ENCODE measurements at places on chromosomes 11 and 22.
A peak's percentile ranks its signal among the peaks of the same experiment; 100 is the strongest.

DNA sequence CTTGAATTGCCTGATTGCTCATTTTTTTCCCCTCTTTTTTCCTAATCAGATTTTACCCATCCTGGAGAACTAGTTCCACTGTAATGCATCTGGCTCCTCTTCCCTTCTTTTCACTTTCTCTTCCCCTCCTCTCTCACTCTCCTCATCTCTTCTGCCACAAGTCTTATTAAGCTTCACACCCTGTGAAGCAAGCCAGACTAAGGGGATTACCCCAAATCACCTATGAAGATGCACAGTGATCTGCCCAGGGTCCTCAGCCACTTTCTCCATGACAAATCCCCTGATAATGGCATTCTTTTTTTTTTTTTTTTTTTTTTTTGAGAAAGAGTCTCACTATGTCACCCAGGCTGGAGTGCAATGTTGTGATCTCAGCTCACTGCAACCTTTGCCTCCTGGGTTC, 11.2 kb downstream of the UBASH3B start:
- no peak for DNase-seq

GRCh38 chr22:31912407-31912743, 32.0 kb upstream of the YWHAH start:
- no peak for DNase-seq

DNA sequence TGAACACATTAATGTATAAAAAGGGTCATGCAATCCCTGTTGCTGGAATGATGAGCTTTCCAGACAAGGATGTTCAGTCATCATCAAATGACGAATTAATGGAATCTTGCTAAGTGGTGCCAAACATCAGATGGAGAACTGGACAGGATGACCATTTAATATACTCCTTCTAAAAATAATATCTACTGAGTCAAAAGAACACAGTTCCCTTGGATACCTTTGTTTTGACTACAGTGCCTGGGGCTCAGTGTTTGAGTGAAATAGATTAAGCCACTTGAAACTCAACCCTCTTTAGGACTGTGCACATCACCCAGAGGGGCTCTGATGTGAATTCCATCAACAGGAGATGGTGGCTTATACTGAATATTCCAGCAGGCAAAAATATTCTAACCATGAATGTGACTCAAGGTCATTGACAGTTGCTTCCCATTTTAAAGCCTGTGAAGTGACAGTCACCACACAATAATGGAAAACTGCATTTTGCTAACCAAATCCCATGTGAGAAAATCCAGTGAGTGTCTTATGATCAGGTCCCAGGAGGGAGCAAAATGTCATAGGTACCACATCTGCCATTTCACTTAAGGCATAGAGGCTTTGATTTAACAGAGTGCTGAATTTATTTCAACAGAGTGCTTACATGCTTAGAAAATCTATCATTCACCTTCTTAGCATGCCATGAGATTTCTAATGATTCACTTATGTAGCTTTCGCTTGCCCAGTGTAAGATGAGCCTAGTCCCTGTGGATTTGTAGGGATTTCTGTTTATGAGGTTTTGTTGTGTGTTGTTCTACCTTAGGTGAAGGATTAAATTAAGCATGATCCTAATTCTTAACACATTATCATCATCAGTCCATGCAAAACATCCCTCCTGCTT, 41.3 kb upstream of the SLN start:
- DNase-seq: no peak

- DNase-seq: no peak
These were observed 57.7 kb upstream of the AMPD3 start for GRCh38 chr11:10397226-10397987.

DNA sequence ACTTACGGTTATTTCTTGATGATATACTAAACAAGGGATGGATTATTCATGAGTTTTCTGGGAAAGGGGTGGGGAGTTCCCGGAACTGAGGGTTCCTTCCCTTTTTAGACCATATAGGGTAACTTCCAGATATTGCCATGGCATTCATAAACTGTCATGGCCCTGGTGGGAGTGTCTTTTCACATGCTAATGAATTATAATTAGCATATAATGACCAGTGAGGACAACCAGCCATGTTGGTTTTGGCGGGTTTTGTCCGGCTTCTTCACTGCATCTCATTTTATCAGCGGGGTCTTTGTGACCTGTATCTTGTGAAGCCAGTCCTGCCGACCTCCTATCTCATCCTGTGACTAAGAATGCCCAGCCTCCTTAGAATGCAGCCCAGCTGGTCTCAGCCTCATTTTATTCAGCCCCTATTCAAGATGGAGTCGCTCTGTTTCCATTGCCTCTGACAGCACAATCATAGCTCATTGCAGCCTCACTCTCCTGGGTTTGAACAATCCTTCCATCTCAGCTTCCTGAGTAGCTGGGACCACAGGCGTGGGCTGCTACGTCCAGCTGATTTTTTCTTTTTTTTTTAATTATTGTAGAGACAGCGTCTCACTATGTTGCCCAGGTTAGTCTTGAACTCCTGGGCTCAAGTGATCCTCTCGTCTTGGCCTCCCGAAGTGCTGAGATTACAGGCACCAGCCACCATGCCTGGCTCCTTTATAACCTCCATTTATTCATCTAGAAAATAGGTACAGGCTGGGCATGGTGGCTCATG, 52.6 kb upstream of the EMID1 start:
- DNase-seq: peak; percentile 82

GRCh38 chr11:57175478-57175877, 6.3 kb upstream of the LRRC55 start:
- DNase-seq: no peak

GRCh38 chr11:120354068-120354467, 17.9 kb downstream of the ARHGEF12 start:
- DNase-seq: no peak

GRCh38 chr11:111707039-111707690, 59.0 kb downstream of the PPP2R1B start:
- no peak for DNase-seq

DNA sequence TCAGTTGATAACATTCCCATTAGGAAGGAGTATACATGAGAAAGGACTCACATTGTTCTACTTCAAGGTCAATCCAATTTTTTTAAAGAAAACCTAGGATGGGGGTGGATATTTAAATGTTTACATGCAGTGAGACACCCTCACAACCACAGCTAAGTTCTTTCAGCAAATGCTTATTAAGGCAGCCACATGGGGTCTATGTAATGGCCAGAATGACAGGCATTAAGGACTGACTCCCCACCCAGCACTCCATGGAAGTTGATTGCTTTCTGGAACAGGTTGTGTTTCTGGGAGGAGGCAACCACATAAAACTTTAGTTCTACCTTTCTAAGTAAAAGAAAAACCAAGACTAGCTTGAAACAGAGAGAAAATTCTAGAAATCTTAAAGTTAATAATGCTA, 662.0 kb upstream of the CCDC90B start:
- DNase-seq: no peak

GRCh38 chr11:3747704-3748103, 49.6 kb downstream of the NUP98 start:
- DNase-seq: peak; percentile 7

DNA sequence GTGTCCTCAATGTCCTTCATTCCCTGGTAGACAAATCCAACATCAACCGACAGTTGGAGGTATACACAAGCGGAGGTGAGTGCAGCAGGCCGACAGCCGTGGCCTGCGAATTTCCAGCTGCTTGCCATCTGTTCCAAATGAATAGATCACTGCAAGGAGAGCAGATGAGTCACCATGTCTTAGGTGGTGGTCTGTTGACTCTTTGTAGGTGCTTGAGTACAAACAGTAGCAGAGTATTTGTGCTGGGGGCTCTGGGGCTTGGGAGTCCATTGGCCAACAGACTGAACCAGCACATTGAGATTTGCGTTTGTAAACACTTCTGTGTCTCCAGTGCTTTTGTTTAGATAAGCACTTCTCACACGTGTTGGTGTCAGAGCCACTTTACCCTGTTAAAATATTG, 21.1 kb downstream of the EIF3L start:
- no peak for DNase-seq

DNA sequence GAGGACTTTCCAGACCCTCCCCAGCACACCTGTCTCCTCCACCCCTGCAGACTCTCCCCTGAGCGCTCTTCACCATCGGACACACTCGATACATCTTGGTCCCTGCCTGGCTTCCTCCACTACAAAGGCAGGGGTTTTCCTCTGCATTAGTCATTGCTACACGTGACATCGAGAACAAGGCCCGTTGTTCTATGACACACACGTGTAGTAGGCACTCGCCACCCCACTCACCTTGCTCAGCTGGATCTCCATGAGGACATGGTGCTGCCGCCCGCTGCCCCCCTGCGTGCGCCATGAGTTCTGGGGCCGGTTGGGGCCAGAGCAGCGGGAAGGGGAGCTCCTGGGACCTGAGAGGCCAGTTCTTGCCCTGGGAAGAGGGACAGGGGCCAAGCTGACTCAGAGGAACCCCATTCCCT, 16.7 kb downstream of the ATG2A start:
- no peak for DNase-seq

DNA sequence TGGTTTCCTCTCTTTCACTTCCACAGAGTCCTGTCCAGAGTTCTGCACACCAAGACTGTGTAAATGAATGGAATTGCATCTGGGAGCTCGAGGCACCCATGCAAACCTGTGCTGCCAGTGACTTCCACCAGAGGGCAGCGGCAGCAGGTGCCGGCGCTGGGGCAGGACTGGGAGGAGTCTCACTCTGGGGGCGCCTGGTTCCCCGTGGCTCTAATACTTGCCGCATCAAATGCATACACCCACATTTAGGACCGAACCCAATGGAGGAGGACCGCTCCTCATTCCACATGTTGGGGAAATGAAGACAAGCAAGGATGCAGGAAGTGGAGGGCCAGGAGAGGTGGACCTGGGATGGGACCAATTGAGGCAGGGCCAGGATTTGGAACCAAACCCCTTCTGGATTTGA, 1.1 kb upstream of the CD6 start:
- peak; percentile 42 for DNase-seq

DNA sequence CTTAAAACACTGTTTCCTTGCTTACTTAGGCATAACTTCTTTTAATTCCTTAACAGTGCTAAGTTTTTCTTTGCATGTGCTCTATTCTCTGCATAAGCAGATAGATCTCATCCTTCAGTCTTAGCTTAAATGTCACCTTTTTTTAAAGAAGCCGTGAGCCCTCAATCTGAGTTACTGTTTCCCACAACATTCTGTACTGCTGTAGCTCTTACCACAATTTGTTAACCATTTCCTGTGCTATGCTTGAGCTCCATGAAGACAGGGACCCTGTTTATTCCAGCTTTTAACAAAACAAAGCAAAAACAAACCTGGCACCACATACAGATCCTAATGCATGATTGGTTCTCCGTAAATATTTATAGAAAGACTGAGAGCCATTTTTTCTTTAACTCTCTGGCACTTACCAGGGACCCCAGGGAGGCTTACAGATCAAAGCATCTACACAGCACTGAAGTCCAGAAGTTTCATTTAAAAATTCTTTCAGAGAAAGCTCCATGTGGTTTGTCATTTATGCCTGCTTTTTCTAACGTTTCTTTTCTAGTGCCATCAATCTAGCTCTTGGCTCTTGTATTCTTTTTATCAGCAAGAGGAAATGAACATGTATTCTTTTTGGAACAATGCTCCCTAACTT, 74.9 kb downstream of the DYNC2H1 start:
- DNase-seq: no peak

DNA sequence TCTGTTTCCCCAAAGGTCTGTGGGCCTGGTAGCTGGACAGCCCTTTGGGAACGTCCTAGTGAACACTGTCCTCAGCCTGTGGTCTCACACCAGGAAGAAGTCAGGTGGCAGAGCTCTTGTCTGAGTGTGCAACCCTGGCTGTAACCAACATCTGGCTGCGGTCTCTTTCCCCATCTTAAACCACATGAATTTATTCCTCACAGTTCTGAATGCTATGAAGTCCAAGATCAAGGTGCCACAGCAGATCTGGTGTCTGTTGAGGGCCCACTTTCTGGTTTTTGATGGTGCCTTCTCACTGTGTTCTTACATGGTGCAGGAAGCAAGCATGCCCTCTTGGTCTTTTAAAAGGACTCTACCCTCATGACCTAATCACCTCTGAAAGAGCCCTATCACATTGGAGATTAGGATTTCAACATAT, 2.7 kb downstream of the UPB1 start:
- DNase-seq: no peak

DNA sequence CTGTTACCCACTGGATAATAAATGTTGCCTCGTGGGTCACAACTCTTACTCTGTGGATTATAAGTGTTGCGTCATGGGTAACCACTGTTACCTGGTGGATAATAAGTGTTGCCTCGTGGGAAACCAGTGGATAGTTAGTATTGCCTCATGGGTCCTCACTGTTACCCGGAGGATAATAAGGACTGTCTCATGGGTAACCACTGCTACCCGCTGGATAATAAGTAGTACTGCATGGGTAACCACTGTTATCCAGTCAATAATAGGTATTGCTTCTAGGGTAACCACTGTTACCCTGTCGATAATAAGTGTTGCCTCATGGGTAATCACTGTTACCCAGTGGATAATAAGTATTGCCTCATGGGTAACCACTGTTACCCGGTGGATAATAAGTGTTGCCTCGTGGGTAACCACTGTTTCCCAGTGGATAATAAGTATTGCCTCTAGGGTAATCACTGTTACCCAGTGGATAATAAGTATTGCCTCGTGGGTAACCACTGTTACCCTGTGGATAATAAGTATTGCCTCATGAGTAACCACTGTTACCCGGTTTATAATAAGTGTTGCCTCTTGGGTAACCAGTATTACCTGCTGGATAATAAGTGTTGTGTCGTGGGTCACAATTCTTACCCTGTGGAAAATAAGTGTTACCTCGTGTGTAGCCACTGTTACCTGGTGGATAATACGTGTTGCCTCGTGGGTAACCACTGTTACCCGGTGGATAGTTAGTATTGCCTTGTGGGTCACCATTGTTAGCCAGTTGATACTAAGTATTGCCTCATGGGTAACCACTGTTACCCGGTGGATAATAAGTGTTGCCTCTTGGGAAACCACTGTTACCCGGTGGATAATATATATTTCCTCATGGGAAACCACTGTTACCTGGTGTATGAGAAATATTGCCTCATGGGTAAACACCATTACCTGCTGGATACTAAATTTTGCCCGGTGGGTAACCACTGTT, 15.7 kb upstream of the NXPE4 start:
- DNase-seq: peak; percentile 7

DNA sequence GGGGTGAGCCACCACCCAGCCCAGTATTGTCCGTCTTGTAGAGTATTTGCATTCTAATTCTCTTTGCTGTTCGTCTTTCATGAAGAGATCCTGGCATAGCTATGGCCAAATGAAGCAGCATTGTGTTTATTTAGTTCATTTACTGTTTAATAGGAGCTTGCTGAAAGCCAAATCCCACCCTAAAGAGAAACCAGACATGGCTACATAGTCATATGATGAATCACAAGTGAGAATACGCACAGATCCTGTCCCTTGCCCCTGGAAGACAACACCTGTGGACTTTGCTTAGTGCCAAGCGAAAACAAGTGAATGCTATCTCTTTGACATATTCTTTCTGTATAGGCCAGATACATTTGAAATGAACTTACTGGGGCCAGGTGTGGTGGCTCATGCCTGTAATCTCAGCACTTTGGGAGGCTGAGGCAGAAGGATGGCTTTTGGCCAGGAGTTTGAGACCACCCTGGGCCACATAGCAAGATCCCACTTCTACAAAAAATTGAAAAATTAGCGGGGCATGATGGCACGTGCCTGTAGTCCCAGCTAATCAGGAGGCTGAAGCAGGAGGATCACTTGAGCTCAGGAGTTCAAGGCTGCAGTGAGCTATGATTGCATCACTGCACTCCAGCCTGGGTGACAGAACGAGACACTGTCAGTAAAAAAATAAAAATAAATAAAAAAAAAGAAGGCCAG, 5.1 kb upstream of the ARFGAP3 start:
- no peak for DNase-seq

Data from erythroblast (primary cell).